ENCODE measurements at places on chromosomes 5 and 9. TPM values are rescaled to one million over a fixed set of nuclear protein-coding genes. Genes with fewer than 3 reads are reported as not detected.
A peak's percentile ranks its signal among the peaks of the same experiment; 100 is the strongest.

GRIN3A gene
- total RNA-seq = 0.42 TPM

MRRF gene
- 34.3 TPM for total RNA-seq

SLIT3 gene
- 18.8 TPM for total RNA-seq

ARSI gene
- total RNA-seq = 0.24 TPM

BTNL8 gene
- total RNA-seq = not detected

IL33 gene
- total RNA-seq = not detected

FAM221B gene
- not detected for total RNA-seq

DMGDH gene
- 0.84 TPM for total RNA-seq

SPATA31E1 gene
- total RNA-seq = not detected

PDZD2 gene
- 2.4 TPM for total RNA-seq

DNA sequence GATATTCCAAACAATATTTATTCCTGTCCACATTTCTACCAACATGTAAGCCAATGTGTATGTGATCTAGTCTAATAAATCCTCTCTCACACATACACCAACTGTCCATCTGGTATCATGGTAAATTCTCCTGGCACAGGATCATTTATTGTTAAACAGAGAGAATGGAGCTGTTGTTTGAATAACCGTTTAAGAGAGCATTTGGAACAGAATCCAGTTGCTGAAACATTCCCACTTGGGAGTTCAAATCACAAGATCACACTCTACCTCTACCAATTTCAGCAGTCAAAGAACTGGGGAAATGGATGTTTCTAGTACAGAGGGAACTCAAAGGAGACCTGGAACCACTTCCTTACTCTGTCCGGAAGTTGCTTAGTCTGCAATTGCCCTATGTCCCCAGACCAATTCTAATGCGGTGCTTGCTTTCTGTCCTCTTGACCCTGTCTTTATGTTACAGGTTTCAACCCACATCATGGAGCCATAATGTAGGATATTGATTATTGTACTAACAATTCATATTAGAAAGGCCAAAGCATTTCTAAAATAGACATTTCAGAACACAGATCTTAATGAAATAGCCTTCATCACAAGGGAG lies 488.4 kb downstream of the SEMA5A start:
- H3K36me3 ChIP-seq = no peaks in the 10 kb centered on the region
- H3K4me1 ChIP-seq = peaks cover 7% of the 10 kb centered on the region
- no peak overlapping the region for H3K27ac ChIP-seq

DNA sequence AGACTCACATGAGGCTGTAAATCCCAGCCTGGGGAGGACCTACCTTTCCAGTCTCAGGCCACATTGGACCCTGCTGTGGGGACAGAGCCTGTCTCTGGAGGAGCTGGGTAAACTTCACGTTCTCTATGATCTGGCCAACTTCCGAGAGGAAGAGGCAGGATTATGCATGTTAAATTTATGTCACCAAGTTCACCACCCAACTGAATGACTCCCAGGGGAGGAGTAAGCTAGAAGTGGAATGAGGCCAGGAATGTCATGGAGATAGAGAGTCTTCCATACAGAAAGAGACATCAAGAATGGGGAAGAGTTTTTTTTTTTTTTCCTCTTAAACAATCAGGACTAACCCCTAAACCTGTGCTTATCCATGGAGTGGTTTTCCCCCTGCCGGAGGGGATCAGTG lies 90.3 kb upstream of the PALM2AKAP2 start:
- H3K4me3 ChIP-seq = no peak overlapping the region
- H3K27me3 ChIP-seq = peaks cover 3% of the 10 kb centered on the region
- H3K4me1 ChIP-seq = no peaks in the 10 kb centered on the region

- no peak overlapping the region for H3K27ac ChIP-seq
- H3K27me3 ChIP-seq = no peaks in the 10 kb centered on the region
- no peaks in the 10 kb centered on the region for H3K4me1 ChIP-seq
- H3K36me3 ChIP-seq = no peaks in the 10 kb centered on the region
- no peak overlapping the region for H3K4me3 ChIP-seq
Measured at GRCh38 chr9:69599232-69599971, 72.8 kb downstream of the APBA1 start.

GRCh38 chr9:133956520-133957076 lies 35.5 kb downstream of the VAV2 start:
- H3K4me3 ChIP-seq = peak overlapping the region; percentile 32
- H3K27me3 ChIP-seq = no peaks in the 10 kb centered on the region
- H3K27ac ChIP-seq = peak overlapping the region; percentile 90
- no peak for DNase-seq
- peaks cover 40% of the 10 kb centered on the region for H3K4me1 ChIP-seq

- no peaks in the 10 kb centered on the region for H3K36me3 ChIP-seq
- H3K4me1 ChIP-seq = peaks cover 15% of the 10 kb centered on the region
- no peak for DNase-seq
- H3K4me3 ChIP-seq = no peak overlapping the region
Measured at GRCh38 chr5:69449511-69449910, 34.6 kb downstream of the MARVELD2 start.

DNA sequence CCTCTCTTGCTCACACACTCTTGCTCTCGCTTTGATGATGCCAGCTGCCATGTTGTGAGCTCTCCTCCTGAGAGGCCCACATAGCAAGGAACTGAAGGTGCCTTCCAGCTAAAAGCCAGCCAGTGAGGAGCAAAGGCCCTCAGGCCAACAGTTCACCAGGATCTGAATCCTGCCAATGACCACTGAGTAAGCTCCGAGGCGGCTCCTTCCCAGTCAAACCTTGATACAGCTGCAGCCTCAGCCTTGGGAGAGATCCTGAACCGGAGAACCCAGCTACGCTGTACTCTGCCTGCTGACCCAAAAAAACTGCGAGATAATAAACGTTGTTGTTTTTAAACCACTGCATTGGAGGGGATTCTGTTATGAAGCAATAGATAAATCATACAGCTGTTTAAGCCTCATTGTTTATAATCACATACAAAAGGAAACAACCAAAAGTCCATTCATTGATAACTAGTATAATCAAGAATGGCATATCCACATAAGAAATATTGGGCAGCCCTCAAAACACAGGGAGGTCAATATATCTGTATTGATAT lies 49.0 kb upstream of the IFNK start:
- H3K4me3 ChIP-seq = no peak overlapping the region
- H3K4me1 ChIP-seq = peaks cover 12% of the 10 kb centered on the region
- H3K27me3 ChIP-seq = no peaks in the 10 kb centered on the region
- no peak overlapping the region for H3K27ac ChIP-seq
- no peak for DNase-seq

DNA sequence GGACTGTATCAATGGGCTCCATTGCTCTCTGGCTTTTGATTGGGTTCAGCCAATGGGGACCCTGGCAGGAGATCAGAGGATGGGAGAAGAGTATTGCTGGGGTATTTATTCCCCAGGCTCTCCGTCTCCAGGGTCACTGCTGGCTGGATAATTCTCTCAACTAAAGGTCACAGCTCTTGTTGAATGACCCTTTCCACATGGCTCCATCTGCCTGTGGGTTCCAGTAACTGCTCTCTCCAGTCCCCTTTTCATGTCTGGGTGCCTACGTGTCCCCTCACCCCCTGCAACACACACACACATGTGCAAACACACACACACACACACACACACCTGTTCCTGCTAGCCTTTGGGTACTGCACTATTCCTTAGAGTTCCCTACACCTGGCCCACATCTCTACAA lies 53.9 kb upstream of the RIC1 start:
- no peak overlapping the region for H3K27ac ChIP-seq
- H3K36me3 ChIP-seq = no peaks in the 10 kb centered on the region
- H3K27me3 ChIP-seq = no peaks in the 10 kb centered on the region

GRCh38 chr9:71004196-71004595 lies 117.2 kb downstream of the TRPM3 start:
- H3K27ac ChIP-seq = no peak overlapping the region
- no peaks in the 10 kb centered on the region for H3K27me3 ChIP-seq
- no peak for DNase-seq
- no peak overlapping the region for H3K4me3 ChIP-seq

DNA sequence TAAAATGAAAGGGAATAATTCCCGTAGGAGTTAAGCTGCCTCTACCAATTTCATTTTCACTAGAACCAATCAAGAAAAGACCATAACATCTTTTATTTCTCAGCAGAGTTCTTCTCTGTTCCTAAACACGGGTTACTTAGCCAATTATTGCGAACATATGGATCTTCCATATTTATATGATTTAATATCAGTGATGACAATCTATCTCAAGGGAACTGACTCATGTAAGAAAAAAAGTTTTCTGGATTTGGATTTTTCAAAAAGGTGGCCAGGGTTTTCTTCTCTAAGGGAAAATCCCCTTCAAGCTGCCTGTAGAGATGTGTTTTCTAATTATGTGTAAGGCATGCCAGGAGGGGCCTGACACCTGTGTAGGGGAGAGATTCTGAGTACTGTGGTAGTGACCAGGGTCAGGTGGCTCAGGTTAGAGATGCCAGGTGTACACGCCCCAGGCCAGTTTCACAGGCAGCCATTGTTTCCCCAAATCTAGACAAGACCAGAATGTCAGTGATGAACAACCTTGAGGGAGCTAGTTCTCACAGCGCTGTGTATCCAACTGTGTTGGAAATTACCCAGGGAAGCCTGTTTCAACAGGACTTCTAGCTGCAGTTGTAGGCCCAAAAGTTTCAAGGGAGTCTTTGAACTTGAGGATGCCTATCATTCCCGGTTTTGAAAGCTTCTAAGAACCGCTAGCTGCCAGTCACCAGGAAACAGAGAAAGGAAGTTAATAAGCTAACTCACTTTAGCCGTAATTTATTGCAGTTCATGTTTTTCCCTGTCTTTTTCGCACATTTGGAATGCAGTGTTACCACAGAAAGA lies 572.5 kb upstream of the RGMB start:
- H3K4me1 ChIP-seq = no peaks in the 10 kb centered on the region
- H3K36me3 ChIP-seq = no peaks in the 10 kb centered on the region
- DNase-seq = no peak
- H3K27ac ChIP-seq = peak overlapping the region; percentile 56
- no peaks in the 10 kb centered on the region for H3K27me3 ChIP-seq
- H3K4me3 ChIP-seq = no peak overlapping the region

DNA sequence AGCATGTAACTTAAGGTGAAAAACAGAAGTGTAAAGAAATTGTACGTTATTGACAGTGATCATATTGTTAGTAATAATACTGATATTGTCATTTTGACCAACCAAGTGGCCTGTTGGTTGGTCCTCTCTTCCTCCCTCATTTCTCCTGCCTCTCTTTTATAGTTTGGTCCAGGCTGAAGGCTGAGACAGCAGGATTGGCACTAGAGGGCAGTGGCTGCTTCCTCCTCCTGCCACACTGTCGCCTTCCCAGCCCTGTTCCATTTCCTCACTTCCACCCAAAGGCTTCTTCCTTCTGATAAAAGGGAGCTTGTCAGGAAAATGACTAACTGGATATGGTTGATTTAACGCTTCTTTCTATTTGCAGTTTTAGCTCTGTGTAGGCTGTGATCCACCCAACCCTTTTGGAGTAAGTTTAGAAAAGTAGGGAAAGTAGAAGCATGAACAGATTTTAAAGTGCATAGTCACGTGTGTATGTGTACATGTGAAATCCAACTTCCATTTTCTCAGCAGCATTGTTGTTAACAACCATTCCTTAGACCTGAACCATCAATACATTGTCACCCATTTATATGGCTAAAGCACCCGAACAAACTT lies 35.6 kb downstream of the PTCD2 start:
- H3K36me3 ChIP-seq = peaks cover 5% of the 10 kb centered on the region
- H3K27me3 ChIP-seq = no peaks in the 10 kb centered on the region
- no peak for DNase-seq
- H3K27ac ChIP-seq = peak overlapping the region; percentile 60

DNA sequence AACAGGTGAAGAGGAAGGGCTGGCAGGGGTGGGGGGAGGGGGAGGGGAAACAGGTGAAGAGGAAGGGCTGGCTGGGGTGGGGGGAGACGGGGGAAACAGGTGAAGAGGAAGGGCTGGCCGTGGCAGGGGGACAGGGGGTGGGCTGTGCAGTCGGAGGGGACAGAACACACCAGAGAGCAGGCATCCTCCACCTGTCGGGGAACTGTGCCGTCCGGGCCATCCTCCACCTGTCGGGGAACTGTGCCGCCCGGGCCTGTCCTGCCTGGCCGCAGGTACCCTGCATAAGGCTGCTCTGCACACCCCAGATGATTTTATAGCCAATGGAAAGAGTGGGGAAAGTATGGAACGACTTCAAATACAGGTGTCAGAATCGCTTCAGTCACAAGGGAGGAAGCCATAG lies 32.5 kb upstream of the PPP1R26 start:
- no peak for DNase-seq
- H3K27ac ChIP-seq = no peak overlapping the region
- H3K4me1 ChIP-seq = peaks cover 9% of the 10 kb centered on the region
- no peak overlapping the region for H3K4me3 ChIP-seq
- no peaks in the 10 kb centered on the region for H3K27me3 ChIP-seq

- no peak overlapping the region for H3K27ac ChIP-seq
- peaks cover 7% of the 10 kb centered on the region for H3K36me3 ChIP-seq
- no peaks in the 10 kb centered on the region for H3K27me3 ChIP-seq
- DNase-seq = no peak
- H3K4me1 ChIP-seq = peaks cover 9% of the 10 kb centered on the region
- H3K4me3 ChIP-seq = no peak overlapping the region
Measured at GRCh38 chr9:112831281-112831851, 59.3 kb downstream of the SLC46A2 start.

DNA sequence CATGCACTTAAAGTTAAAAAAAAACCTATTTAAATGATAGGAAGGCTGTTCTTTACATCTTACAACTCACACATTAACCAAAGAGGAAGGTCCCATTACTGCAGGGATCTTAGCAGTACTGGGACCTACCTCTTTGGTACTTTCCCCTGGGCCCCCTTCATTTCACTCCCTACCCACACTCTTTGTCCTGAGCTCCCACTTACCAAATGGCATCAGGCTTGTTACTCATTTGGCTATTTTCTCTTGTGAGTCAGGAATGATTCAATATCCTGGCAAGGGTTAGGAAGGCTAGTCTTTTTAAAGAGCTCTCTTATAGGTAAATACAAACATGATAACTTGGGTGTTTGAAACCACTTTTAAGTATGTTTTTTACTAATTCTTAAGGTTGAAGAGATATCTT lies 117.4 kb upstream of the ELL2 start:
- no peaks in the 10 kb centered on the region for H3K36me3 ChIP-seq
- DNase-seq = no peak
- H3K4me3 ChIP-seq = no peak overlapping the region
- no peaks in the 10 kb centered on the region for H3K27me3 ChIP-seq
- H3K4me1 ChIP-seq = peaks cover 15% of the 10 kb centered on the region

DNA sequence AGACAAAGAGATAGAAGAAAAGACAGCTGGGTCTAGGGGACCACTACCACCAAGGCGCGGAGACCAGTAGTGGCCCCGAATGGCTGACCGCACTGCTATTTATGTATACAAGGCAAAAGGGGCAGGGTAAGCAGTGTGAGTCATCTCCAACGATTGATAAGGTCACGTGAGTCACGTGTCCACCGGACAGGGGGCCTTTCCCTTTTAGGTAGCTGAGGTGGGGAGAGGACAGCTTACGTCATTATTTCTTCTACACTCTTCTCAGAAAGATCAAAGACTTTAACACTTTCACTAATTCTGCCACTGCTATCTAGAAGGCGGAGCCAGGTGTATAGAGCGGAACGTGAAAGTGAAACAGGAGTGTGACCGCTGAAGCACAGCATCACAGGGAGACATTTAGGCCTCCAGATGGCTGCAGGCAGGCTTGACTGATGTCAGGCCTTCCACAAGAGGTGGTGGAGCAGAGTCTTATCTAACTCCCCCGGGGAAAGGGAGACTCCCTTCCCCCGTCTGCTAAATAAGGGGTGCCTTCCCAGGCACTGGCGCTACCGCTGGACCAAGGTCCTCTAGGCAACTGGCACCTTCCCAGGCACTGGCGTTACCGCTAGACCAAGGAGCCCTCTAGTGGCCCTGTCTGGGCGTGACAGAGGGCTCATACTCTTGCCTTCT lies 6.1 kb upstream of the PRR16 start:
- H3K36me3 ChIP-seq = no peaks in the 10 kb centered on the region
- no peak overlapping the region for H3K27ac ChIP-seq
- DNase-seq = peak; percentile 43
- peaks cover 16% of the 10 kb centered on the region for H3K4me1 ChIP-seq
- peaks cover 23% of the 10 kb centered on the region for H3K27me3 ChIP-seq

All from progenitor cell of endocrine pancreas (in vitro differentiated cells).